Naive B cell (primary cell): ENCODE measurements at places on chromosomes 1 and 21.

DNA sequence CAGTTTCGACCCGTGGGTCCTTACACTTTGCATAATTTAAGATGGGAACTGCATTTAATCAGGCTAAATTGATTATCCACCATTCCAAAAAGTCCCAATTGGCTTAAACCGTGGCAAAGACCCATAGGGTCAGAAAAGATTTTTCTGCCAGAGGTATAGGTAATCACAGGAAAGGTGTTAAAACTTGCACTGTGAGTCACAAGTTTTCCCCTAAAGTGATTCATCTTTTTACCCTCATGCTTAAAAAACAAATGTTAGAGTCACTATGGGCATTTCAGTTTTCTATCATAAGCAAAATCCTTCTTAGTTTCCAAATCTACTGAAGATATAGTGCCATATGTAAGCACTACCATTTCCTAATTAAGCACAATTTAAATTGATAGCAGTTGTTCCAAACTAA, 1079.8 kb downstream of the ADGRL2 start:
- no peak for DNase-seq

GRCh38 chr1:226203240-226203639, 16.7 kb upstream of the ACBD3 start:
- no peak for DNase-seq

- no peak for DNase-seq
These were observed 97.9 kb upstream of the RAB3GAP2 start for GRCh38 chr1:220370041-220370700.

DNA sequence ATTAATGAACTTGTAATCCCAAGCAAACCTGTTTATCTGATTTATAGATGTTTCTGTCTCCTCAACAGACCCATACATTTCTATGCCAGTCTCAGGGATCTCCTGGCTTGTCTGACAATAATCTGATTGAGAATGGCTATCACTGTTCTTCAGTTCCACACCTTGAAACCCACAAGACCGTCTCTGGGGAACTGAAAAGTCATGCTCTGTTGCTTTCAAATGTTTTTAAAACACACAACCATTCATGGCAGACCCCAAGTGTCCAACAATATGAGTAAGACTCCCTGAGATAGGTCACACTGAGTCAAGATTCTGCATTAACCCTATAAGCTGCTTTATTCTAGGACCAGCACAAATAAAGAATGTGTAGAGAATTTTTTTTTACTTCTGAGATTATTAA, 611.2 kb upstream of the PLXNA2 start:
- no peak for DNase-seq

GRCh38 chr1:86054396-86054795, 102.2 kb downstream of the COL24A1 start:
- DNase-seq: no peak
